ENCODE measurements at places on chromosomes 1 and 21.

GRCh38 chr1:88472298-88472697 lies 211.8 kb upstream of the PKN2 start:
- no peak for DNase-seq

- DNase-seq: no peak
Observed at GRCh38 chr1:215007880-215008279, 74.7 kb upstream of the KCNK2 start.

GRCh38 chr1:31069392-31069791 lies 3.9 kb upstream of the PUM1 start:
- no peak for DNase-seq

GRCh38 chr1:71755441-71755840 lies 526.9 kb downstream of the NEGR1 start:
- DNase-seq: no peak

DNA sequence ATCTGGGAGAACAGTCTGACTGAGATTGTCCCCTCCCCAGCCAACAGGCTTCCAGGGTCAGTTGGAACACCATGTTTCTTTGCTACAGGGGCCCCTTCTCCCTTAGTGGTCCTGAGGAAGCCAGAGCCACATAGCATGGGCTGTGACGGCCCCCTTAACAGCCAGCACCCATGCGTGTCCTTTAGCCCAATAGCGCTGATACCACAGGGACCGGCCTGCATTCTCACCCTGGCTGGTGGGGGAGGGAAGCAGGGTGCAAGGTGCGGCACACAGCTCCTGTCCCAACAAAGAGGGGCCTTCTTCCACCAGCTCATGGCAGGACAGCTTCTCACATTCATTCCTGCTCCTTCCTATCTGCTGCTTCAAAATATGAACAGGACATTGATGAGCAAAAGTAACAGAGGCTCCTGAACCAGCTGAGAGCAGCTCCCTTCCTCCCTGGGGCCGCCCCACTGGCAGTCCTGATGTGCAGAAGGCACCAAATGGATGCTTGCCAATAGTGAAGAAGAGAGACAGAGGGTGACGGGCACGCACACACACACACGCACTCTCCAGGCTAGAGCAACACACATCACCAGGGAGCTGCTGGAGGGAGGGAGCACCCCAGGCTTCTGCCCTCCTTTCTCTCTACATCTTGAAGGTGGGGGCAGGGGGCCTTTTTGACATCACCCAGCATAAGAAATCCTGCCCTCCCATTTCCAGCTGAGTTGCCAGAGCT lies 99.4 kb downstream of the CRYAA start:
- DNase-seq: no peak

GRCh38 chr21:45330075-45330781 lies 42.5 kb upstream of the POFUT2 start:
- no peak for DNase-seq

DNA sequence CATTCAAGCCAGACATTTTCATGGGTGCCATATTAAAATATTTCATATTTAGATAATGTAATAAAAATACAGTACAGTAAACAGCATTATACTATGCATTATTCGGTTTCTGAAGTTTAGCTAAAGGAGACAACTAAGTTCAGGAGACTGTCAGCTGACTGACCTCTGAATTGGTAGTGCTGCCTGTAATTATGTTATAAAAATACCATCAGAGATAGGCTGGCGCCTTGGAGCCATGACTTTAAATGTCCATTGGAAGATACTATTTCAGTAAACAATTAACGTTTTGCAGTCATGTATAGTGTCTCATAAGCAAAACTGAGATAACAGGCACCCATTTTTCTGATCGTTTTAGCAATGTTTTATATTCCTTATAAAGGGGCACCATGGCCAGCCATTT lies 11.3 kb upstream of the RAB29 start:
- no peak for DNase-seq

DNA sequence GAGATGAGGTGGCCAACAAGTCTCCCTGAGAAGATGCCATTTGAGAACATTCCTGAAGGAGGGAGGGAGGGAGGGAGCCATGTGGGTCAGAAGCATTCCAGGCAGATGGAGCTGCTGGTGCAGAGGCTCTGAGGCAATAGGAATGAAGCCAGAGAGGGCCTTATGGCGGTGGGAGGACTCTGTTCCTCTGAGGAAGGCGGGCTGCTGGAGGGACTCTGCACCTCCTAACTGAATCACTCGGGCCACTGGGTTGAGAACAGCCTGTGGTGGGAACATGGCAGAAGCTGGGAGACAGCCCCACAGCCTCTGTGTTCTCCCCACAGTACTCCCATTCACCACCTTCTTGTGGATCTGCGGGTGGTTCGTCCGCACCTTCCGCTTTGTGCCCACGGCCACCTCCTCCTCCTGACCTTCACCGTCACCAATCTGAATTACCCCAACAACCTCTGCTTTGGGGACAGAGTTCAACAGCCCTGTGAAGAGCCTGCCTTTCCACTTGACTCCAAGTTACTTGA lies 2.4 kb upstream of the TMEM125 start:
- no peak for DNase-seq

GRCh38 chr1:59927213-59927612 lies 640 bp upstream of the CYP2J2 start:
- DNase-seq: no peak

DNA sequence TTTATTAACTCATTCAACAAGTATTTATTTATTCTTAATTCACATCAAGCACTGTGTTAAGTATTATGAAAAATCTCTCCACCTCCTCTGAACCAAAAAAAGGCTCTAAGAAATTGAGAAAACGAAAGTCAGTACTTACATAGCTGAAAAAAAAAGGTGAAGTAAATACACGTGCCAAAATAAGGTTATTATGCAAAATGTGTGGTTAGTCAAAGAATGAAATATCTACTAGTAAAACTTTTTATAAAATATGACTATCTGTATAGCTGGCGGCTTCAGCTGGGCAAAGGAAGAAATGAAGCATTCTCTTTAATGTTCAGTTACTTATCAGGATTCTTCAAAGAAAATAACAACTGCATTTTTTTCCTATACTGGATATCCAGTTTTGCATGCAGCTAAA lies 35.5 kb upstream of the ASPM start:
- no peak for DNase-seq

- no peak for DNase-seq
Observed at GRCh38 chr1:25183126-25183980, 48.9 kb downstream of the SYF2 start.

- DNase-seq: no peak
Observed at GRCh38 chr1:236397173-236397759, 3.2 kb downstream of the EDARADD start.

DNA sequence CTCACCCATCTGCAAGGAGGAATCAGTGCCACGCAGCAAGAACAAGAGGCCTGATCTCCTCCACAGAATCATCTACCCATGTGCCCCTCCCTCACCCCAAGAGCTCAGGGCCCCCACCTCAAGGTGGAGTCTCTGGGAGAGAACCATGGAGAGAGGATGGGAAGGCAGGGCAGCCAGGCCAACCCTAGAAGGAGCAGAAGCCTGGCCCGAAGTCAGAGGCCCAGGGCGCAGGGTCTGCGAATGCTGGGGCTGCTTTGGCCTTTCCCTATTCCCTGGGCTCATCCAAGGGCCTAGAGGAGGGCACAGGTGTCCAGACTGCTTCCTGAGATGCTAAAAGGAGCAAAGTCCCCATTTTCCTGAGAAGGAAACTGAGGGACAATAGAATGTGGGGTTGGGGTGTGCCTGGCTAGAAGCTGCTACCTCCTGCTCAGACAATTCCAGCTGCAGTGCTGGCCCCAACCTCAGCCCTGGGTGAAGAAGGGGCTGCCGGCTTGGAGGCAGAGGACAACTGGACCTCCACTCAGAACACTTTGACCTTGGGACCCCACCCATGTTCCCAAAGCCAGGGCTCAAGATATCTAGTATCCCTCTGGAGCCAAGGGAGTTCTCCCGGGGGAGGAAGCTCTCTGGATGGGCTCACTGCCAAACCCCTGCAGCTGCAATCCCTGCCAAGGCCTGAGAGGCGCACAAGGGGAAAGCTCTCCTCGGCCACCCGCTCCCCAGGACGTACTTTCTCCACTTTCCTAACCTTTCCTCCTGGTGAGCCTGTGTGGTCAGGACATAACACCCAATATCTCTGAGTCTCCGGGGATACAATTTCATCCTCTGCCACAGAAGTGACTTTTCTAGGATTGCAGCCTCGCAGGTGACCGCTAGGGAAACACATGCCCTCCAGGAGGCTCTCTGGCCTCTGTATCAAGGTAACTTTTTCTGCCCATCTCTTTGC lies 16.6 kb upstream of the LEMD1 start:
- no peak for DNase-seq

GRCh38 chr21:32423320-32424190 lies 11.0 kb downstream of the EVA1C start:
- DNase-seq: no peak

DNA sequence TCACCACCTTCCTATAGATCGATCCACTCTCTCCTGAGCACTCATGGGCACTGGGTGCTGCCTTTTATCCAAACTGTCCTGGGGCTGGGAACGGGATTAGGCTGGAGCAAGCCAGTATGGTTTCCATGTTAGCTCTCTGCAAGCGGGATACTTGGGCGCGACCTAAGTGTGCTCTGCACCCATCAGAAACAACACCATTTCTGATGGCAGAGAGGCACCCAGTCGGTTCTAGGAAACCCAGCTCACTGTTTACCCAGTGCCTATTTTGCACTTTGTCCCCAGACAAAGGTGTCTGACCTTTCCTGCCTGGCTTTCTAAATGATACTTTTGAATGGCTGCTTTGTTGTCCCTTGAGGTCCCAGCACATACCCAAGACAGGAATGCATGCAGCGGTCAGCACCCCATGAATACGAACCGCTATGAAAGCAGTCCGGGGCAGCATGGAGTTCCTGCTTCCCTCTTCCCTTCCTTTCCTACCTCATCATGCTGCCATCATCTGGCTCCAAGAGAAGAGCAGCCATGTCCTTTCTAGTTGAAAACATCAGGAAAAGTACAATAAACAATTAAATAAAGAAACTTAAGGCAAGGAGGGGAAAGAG lies 83.9 kb downstream of the TRABD2B start:
- no peak for DNase-seq

DNA sequence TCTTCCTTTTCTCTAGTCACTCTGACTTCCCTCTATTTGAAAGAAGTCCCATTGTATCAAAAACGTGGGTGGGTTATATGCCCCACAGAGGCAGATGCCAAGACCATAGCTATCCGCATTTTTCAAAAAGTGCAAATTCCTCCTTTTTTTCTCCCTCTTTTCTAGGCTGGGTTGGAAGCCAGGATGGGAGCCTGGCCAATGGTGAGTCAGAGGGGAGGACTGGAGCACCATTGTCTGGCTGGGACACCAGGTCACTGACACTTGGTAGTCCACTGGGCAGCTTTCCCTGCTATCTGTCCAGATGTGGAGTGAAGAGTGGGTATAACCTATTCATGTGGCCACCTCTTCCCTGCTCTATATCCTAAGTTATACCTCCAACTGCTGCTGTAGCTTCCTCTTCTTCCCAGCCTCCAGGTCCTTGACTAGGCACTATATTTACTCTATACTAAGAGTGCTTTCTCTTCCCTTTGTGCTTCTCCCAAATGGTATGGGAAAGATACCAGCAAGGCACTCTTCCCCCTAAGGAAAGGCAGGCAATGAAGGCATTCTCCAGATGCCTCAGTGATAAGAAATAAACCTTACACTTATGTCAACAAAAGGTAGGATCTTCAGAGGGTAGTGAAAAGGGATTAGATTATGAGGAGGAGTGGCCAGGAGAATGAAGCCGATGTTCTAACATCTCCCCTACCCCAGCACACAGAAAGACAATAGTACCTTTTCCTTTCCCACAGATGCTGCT lies 12.9 kb downstream of the PI4KB start:
- no peak for DNase-seq

- DNase-seq: no peak
Observed at GRCh38 chr1:198157847-198158725, 1.3 kb downstream of the NEK7 start.

Data from GM13976 (cell line).